ENCODE measurements at places on chromosomes 1 and 21. TPM values are rescaled to one million over a fixed set of nuclear protein-coding genes. Genes with fewer than 3 reads are reported as not detected.

RABGGTB gene
- total RNA-seq: 148 TPM

ZNF697 gene
- 0.09 TPM for total RNA-seq

HAO2 gene
- total RNA-seq: not detected

SPOCD1 gene
- 0.46 TPM for total RNA-seq

DEPDC1 gene
- 11.4 TPM for total RNA-seq

NCDN gene
- 25.1 TPM for total RNA-seq

CHODL gene
- total RNA-seq: not detected
